ENCODE measurements at places on chromosomes 2 and 18. TPM values are rescaled to one million over a fixed set of nuclear protein-coding genes. Genes with fewer than 3 reads are reported as not detected.

The KIF5C gene
- 7.0 TPM for total RNA-seq

The KCNF1 gene
- 3.1 TPM for total RNA-seq

The DUSP19 gene
- 0.58 TPM for total RNA-seq

The SERPINB3 gene
- total RNA-seq: not detected
